ENCODE measurements at places on chromosomes 5 and 9. TPM values are rescaled to one million over a fixed set of nuclear protein-coding genes. Genes with fewer than 3 reads are reported as not detected.

The ELOVL7 gene
- total RNA-seq = 6.3 TPM

The AHRR gene
- 0.29 TPM for total RNA-seq

The PTGES2 gene
- 58.5 TPM for total RNA-seq

The ZMAT2 gene
- total RNA-seq = 38.3 TPM

The USP20 gene
- total RNA-seq = 17.5 TPM
